ENCODE measurements at places on chromosomes 6 and 20. TPM values are rescaled to one million over a fixed set of nuclear protein-coding genes. Genes with fewer than 3 reads are reported as not detected.

Gene OVOL2
- not detected for total RNA-seq

Gene SMIM8
- total RNA-seq = 5.3 TPM

GRCh38 chr6:108671790-108672189 is 111.1 kb downstream of the FOXO3 start:
- DNase-seq = no peak

DNA sequence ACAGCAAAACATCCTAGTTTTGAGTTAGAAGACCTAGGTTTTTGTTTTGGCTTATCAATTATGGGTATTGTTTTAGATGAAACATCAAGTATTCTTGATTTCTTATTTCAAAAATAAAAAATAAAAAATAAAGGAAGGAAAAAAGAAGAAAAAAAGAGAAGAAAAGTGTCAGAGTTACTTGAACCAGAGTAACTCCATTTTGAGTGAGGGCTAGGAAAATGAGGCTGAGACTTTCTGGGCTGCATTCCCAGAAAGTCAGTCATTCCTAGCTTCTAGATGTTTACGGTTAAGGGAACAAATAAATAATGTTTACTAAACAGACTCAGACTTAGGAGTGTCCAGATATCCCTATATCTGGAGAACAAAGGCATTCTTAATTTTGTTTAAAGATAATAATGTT is 45.3 kb upstream of the HFE start:
- no peak for DNase-seq

- peak; percentile 69 for DNase-seq
These were observed at the start of gene LAMA4 for GRCh38 chr6:112253841-112254816. TSS of gene LAMA4 (minus strand) at chr6:112254567. CDS start at chr6:112254150, 417 bp downstream.

DNA sequence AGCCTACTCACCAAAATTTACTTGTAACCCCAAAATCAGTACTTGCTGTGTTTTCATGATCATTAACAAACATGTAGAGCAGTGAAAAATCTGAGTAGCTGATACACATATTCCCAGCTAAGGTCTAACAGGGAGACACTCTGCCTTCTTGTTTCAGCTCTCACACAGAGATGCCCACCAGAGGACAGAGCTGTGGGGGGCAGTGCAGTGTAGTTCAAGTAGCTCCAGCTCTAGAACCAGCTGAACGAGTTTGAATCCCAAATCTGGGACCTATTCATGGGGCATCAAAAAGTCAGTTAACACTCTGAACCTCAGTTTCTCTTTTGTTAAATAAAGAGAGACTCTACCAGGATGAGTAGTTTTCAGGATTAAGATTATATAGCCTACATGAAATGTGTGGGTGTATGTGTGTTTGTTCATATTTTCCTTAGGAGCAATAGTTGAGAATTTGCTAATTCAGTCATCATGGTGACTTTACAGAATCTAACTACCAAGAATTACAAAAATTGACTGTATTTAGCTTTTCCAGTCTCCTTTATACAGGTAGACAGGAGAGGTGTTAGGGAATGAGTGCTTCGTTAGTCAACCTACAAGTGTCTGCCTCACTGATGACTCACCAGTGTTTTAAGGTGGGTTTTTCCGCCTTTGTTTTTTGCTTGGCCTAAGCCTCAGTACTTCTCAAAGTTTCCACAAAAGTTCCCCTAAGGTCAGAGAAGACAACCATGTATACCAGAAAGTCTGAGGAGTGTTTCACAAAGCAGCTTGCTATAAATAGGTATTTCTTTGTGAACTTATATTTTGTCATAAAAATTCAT is 164.0 kb upstream of the RUNX2 start:
- no peak for DNase-seq

DNA sequence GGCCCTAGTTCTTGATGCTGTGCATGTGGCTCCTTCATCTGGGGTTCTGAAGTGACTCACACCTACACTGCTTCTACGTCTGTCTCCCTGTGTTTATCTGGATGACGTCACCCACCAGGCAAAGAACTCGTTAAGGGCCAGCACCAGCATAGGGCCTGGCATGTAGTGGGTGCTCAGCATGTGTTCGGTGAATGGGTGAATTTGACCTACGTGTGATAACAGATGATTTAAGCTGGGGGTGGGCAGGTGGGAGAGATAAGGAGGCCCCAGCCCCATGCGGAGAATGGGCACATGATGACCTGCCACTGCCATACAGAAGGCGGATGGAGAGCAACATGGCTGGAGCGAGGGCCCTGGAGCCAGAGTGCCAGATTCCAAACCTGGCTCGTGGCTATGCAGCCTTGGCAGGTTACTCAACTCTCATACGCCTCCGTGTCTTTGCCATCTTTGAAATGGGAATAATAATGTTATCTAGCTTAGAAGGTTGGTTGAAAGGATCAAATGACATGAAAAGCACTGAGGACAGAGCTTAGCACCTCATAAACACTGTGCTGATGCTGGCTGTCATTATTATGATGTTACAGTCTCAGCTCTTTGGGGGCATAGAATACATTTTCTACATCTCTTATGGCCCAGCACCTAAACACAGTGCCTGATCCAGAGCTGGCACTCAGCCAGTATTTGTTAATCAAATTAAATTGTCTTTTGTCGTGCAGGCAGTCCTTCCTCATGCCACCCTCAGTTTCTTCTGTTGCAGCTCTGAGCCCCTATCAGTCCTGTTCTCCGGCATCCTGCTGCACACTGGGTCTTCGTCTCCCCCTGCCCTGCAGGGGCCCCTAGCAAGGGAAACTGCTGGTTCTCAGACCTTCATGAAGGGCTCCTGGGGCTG is 39.6 kb downstream of the VEGFA start:
- peak; percentile 97 for DNase-seq

Gene OTOR
- total RNA-seq = not detected

Gene CFB
- total RNA-seq = 1.8 TPM

DNA sequence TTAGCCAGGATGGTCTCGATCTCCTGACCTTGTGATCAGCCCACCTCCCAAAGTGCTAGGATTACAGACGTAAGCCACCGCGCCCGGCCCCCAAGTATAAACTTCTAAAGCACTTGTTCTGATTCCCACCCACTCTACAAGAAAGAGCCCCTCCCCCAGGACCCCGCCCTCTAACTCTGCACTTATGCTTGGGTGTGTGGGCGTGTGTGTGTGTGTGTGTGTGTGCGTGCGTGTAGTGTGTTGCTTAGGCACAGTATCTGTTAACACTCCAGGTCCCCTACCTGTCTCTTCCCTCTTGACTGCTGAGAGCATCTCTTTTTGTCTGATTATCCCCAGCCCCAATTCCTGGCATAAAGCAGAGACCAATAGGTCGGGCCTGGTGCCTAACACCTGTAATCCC is 6.0 kb upstream of the PTCRA start:
- DNase-seq = no peak

- no peak for DNase-seq
These were observed 18.1 kb upstream of the OSER1 start for GRCh38 chr20:44228465-44229258.

DNA sequence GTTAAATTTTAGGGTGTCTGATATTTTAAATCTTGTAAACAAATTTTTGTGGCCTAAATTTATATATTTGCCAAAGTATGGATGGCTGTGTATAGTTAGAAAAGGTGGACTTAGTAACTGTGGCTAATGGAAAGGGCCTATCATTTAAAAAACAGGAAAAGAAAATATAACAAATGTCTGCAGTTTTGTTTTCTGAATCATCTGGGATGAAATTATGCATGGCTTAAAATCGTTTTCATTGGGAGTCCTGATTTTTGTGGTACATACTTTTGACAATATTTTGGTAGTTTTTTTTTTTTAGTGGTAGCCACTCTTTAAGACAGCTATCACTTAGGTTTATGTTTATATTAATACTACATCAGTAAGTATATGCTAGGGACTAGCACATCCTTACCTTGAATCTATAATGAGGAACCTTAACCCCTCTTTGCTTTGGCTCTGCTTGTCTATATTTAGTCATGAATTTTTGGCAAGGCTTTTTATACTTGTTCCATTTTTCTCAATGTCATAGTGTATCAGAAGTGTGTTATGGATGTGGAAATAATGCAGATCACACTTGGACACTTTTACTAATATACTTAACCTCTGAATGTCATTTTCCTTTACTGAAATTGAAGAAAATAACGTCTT is 5.6 kb downstream of the ARID1B start:
- no peak for DNase-seq

DNA sequence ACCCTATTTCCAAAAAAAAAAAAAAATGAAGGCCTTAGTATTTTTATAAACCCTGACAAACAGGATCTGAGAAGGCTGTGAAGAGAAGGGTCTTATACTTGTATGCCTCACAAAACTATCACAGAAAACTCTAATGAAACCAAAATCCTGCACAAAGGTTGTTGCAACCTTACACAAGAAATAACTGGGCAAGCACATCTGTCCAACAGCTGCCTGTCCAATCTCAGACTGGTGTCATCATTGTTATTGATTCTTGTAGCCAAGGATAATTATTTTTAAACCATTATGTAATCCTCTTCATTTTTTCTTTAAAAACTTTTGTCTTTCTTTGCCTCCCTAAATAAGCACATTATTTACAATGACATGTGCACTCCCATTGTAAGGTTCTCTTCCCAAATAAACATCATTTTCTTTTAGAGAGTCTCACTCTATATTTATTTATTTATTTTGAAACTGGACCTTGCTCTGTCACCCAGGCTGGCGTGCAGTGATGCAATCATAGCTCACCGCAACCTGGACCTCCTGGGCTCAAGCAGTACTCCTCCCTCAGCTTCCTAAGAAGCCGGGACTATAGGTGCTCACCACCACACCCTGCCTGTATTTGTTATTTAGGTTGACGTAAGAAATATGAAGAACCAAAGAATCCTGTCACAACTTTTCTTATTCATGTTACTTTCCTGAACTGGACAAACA is 697.1 kb downstream of the DOK5 start:
- DNase-seq = no peak

DNA sequence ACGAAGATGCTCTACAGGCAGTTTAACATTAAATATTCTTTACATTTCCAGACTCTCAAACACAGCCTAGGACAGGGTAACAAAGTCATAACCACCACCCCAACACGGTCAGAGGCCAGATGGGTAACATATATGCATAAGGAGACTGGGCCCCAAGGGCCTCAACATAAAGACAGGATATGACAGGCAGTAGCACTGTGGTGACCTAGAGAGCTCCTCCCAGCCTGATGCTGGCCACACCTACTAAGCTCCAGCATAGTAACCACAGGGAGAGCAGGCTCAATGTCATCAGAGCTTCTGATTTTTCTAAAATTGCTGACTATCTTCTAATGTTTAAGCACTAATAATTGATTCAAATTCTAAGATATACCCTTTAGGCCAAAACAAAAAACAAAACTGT is 21.7 kb downstream of the SMLR1 start:
- DNase-seq = no peak

GRCh38 chr20:16428112-16428511 is 145.1 kb downstream of the KIF16B start:
- DNase-seq = no peak

Gene HLA-DRA
- not detected for total RNA-seq

DNA sequence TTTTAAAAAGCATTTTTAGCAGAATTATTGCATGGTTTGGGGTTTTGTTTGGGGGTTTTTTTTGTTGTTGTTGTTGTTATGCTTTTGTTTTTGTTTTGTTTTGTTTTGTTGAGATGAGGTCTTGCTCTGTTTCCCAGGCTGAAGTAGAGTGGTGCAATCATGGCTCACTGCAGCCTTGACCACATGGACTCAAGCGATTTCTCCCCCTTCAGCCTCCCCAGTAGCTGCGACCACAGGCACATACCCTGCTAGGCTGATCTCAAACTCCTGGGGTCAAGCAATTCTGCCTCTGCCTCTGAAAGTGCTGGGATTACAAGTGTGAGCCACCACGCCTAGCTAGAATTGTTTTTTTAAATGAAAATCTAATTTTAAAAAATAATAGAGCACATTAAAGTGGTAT is 35.7 kb downstream of the UBR2 start:
- no peak for DNase-seq

DNA sequence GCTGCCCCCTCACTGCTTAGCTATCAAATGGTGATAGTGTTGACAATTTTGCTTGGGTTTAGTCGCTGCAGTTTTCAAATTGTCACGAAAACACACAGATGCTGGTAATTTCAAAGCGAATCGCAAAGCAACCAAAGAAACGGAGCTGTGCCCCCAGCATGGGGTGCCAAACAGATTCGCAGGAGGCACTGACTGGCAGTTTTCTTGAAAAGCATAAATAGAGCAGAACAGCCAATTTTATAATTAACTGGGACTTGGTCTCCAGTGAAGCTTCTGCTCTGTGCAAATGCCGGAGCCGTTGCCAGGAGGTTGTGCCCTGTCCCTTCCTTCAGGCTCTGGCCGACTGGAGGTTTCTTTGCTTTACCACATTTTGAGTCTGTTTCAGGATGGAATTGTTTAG is 18.8 kb downstream of the ARHGAP40 start:
- DNase-seq = no peak

Gene EPB41L1
- 13.9 TPM for total RNA-seq

DNA sequence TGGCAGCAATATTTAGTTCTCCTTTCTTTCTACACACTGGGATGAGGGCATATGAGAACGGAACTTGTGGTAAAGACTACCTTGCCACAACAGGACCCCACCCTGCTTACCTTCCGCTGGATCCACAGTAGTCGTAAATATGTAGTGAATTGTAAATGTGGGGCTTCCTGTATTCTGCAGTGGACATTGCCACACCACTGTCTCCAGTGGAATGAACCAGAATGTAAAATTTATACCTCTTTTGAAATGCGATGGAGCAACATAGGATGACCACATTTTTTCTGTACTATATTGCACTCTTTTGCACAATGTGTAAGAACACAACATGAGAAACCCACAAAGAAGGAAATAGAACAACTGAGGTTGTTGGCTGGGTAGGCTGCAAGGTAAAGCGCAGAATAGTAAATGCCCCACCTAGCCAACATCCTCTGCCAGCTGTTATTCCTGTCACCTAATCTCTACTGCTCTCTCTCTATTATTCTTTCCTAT is 16.1 kb upstream of the RIPOR2 start:
- no peak for DNase-seq

- no peak for DNase-seq
These were observed 262.4 kb downstream of the ERMARD start for GRCh38 chr6:170013815-170014214.

DNA sequence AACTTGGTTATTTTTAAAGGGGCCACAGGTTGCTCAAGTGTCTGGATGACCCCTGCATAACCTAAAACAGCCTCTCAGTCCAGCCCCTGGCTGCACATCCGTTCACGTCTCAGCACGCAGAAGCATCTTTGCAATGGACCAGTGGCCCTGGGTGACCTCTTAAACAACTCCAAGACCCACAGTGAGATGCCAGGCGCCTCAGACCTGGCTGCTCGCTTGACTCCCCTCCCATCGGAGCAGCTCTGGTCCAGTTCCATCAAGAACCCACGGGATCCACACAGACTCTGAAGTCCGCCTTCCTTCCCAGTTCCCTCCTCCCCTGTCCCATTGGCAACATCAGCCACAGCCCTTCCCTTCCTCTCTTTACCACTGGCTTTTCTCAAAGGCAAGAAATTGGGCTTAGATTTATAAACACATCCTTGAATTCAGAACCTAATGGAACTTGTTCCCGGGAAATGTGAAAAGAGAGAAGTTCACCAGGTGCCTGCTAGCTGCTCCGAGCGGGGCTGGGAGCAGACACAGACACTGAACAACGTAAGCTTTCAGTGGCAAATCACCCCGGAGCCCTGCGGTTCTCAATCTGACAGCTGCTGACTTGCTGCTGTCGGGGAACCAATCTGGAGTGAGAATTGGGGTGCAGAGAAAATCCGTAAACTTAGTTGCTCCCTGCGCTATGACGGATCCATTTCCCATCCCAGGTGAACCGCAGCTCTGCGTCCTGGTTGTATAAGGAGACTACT is 39.6 kb upstream of the MPC1 start:
- DNase-seq = no peak

Gene TMEM217
- 1.4 TPM for total RNA-seq

- DNase-seq = peak; percentile 55
These were observed 81.7 kb upstream of the TENT5A start for GRCh38 chr6:81834141-81834681.

Measured in IMR-90 (cell line).